ENCODE measurements at places on chromosomes 4 and X.
A peak's percentile ranks its signal among the peaks of the same experiment; 100 is the strongest.

GRCh38 chrX:13427441-13428052, 107.7 kb upstream of the ATXN3L start:
- DNase-seq: no peak

GRCh38 chrX:116607776-116608175, 145.0 kb upstream of the CT83 start:
- DNase-seq: no peak

DNA sequence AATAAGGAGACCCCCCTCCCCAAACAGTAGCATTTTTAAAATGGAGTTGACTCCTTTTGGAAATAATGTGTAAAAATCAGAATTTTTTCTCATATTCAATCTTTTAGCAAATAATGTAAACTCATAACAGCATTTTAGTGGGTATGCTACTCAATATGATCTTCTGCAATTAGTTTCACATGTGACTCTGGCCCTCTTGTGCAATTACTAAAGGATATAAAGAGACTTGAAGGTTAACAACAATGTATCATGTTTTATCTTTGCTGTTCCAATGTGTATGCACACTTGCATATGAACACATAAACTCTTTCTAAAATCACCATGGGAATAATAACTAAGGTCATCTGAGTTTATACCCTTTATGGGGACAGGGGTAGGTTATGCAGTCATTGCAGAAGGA, 39.9 kb upstream of the RXFP1 start:
- no peak for DNase-seq

DNA sequence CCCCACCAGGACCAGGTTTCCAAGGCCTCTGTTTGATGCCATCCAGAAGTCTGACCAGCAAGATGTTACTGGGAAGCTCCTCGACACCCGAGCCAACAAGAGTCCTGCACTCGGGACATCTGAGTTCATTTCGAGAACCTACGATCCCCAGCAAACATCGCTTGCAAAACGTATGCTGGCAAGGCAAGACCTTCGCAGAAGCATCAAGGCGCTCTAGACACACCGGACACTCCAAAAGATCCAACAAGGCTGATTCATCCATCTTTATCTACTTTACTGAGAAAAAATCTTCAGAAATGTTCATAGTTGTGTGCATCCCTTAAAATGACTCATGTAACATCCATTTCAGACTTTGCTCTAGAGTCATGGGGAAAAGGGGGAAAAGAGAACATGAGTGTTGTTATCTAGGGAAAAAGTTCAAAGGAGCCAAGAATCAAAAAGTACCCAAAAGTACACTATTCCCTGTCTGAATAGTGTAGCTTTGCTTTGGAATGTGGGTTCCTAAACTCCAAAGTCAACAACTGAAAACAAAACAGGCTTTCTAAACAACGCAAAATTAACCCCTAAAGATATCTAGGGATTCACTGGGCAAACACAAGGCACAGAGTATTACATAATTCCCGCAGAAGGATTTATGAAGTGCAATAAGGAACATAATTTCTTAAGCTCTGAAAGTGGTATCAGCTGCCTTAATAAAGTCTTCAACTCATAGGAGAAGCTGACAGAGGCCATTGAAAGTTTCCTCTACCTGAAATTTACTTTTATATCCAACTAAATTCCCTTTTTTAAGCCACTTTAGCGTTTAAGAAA, 1.6 kb downstream of the SH3RF1 start:
- DNase-seq: no peak

GRCh38 chrX:100663642-100664041, 19.6 kb downstream of the SRPX2 start:
- no peak for DNase-seq

DNA sequence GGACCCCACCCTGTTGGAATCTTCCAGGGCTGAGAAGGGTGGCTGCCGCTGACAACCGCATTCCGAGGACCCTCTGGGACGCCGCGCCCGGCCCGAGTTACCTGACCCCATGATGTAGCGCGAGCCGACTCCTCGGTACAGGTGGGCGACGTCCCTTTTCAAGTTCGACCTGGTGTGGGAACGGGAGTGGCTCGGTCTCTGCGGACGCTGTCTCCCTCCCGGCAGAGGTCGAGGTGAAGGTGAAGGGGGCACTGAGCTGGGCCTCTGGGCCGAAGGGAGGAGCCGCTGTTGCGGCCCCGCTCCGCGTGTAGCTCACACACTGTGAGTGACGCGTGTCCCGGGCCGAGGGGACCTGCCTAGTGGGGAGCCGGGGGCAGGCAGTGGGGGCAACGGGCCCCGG, 4.5 kb downstream of the GTPBP6 start:
- no peak for DNase-seq

- no peak for DNase-seq
Measured at GRCh38 chr4:70754990-70755688, 33.4 kb downstream of the RUFY3 start.

DNA sequence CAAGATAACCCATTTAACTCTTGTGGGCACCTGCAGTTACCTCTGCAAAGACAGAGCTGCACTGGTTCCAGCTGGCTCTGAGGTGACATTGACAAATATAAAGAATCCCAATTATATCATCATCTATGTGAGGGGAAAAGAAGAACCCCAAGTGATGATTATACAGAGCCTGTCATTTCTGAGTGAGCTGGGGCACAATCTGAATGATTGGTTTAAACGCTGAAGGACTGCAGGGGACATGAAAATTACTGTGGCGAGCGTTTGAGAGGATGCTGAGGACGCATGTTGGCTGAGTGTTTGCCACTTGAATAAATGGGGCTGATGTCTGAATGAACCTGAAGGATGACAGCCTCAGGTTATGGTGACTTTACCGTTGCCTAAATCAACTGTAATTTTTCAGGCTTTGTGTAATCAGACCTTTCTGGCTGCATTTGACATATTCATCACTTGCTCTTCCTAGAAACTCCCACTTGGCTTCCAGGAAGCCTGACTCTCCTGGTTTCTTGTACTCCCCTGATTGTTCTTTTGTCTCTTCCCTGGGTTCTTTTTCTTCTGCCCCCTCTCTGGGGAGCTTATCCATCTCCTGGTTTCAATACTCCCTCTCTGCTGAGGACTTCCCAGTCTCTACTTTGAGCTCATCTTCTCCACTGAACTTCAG, 4.1 kb upstream of the HSD17B10 start:
- no peak for DNase-seq

DNA sequence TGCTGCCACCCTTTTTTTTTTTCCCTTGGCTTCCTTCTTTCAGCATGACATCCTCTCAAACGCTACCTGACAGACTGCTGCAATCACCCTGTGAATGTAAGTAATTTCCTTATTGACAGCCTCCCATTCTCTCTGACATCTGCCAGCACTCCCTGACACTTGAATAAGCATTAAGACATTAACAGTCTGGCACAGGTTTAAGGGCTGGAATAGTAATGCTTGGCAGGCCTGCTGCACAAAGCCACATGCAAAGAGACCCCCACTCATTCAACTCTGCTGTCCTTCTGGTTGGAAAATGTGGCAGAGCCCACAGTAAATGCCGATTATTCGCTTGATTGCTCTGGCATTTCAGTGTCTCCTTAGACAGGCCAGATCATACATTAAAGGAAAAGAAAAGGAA, 28.1 kb upstream of the RASGEF1B start:
- peak; percentile 25 for DNase-seq

Data from iPS-NIHi11 (cell line).